ENCODE measurements at places on chromosomes 1 and 21. TPM values are rescaled to one million over a fixed set of nuclear protein-coding genes. Genes with fewer than 3 reads are reported as not detected.
A peak's percentile ranks its signal among the peaks of the same experiment; 100 is the strongest.

GRCh38 chr1:237748171-237748960 is 142.4 kb downstream of the ZP4 start:
- no peak overlapping the region for H3K4me3 ChIP-seq
- no peaks in the 10 kb centered on the region for H3K36me3 ChIP-seq
- H3K27ac ChIP-seq, result no peak overlapping the region
- no peak for DNase-seq
- H3K4me1 ChIP-seq, result peaks cover 6% of the 10 kb centered on the region

GRCh38 chr1:215423288-215423687 is 143.8 kb upstream of the KCTD3 start:
- H3K27me3 ChIP-seq, result no peaks in the 10 kb centered on the region
- H3K36me3 ChIP-seq, result no peaks in the 10 kb centered on the region
- no peaks in the 10 kb centered on the region for H3K4me1 ChIP-seq
- DNase-seq, result no peak
- H3K4me3 ChIP-seq, result no peak overlapping the region
- no peak overlapping the region for H3K27ac ChIP-seq

- no peak overlapping the region for H3K4me3 ChIP-seq
- no peak for DNase-seq
- H3K36me3 ChIP-seq, result no peaks in the 10 kb centered on the region
- H3K27ac ChIP-seq, result no peak overlapping the region
Measured at GRCh38 chr1:159847231-159847630, 15.2 kb downstream of the VSIG8 start.

The SIM2 gene
- not detected for total RNA-seq

GRCh38 chr1:17606826-17607440 is 67.4 kb downstream of the ARHGEF10L start:
- H3K27ac ChIP-seq, result peak overlapping the region; percentile 77
- no peak for DNase-seq

GRCh38 chr1:159187033-159187432 is 15.6 kb downstream of the CADM3 start:
- no peak overlapping the region for H3K4me3 ChIP-seq
- peaks cover 37% of the 10 kb centered on the region for H3K27me3 ChIP-seq
- H3K27ac ChIP-seq, result no peak overlapping the region
- H3K4me1 ChIP-seq, result peaks cover 9% of the 10 kb centered on the region
- no peak for DNase-seq

GRCh38 chr1:100147875-100148274 is 14.9 kb downstream of the TRMT13 start:
- DNase-seq, result no peak
- no peaks in the 10 kb centered on the region for H3K4me1 ChIP-seq
- H3K27ac ChIP-seq, result no peak overlapping the region
- no peaks in the 10 kb centered on the region for H3K27me3 ChIP-seq
- H3K36me3 ChIP-seq, result peaks cover 83% of the 10 kb centered on the region

The SLC30A7 gene
- 14.0 TPM for total RNA-seq

The PAPPA2 gene
- total RNA-seq, result 3.1 TPM

The IL22RA1 gene
- not detected for total RNA-seq

DNA sequence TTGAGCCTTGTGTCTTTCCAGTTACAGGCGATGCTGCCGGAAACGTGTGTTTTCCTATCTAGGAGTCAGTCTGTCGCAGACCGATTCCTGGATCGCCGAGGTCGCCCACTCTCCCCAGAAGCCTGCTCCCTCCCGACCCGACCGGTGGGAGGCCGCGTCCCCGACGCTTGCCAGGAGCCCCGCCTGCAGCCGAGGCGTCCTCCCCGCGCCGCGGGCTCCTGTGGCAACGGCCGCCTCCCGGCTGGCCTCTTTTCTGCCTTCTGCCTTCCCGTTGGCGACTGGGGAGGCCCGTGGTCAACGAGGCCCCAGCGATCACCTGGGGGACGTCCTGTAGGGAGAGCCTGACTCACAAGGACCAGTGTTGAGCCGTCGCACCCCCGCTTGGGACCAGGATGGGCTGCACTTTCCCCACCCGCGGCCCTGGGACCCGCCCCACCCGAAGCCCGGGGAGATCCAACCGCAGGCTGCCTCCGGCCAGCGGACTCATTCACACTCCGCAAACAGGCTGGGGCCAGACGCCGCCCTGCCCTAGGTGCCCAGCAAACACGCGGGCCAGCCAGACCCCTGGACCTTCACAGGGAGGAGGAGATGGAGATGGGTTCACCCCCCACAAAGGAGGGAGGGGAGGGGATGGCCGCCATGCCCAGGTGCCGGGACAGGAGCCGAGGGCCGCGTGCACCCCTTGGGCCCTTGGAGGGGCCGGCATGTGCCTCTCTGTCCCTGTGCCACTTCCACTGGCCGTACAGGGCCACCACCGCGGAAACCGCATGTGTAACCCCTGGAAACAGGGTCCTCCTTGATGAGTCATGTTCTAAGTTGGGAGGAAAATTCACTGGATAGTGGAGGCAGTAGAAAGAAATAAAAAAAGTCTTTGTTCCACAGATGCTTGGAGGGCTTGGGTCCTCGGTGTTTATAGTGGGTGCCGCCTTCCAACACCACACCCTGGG is 7.2 kb upstream of the COL6A1 start:
- H3K36me3 ChIP-seq, result no peaks in the 10 kb centered on the region
- H3K27me3 ChIP-seq, result no peaks in the 10 kb centered on the region
- H3K4me3 ChIP-seq, result peak overlapping the region; percentile 61
- peak overlapping the region; percentile 98 for H3K27ac ChIP-seq
- DNase-seq, result no peak

GRCh38 chr1:226903819-226904716 is 33.7 kb downstream of the PSEN2 start:
- H3K36me3 ChIP-seq, result peaks cover 36% of the 10 kb centered on the region
- peak overlapping the region; percentile 72 for H3K27ac ChIP-seq
- DNase-seq, result no peak
- H3K4me1 ChIP-seq, result peaks cover 18% of the 10 kb centered on the region

The TMEM81 gene
- total RNA-seq, result 2.1 TPM

The SERPINC1 gene
- not detected for total RNA-seq

The DIRAS3 gene
- total RNA-seq, result 1.7 TPM

- H3K4me1 ChIP-seq, result peaks cover 37% of the 10 kb centered on the region
- H3K36me3 ChIP-seq, result no peaks in the 10 kb centered on the region
- DNase-seq, result no peak
- peaks cover 11% of the 10 kb centered on the region for H3K27me3 ChIP-seq
- no peak overlapping the region for H3K27ac ChIP-seq
Measured at GRCh38 chr1:912740-913301, 10.9 kb upstream of the SAMD11 start.

The IFNLR1 gene
- 2.0 TPM for total RNA-seq

DNA sequence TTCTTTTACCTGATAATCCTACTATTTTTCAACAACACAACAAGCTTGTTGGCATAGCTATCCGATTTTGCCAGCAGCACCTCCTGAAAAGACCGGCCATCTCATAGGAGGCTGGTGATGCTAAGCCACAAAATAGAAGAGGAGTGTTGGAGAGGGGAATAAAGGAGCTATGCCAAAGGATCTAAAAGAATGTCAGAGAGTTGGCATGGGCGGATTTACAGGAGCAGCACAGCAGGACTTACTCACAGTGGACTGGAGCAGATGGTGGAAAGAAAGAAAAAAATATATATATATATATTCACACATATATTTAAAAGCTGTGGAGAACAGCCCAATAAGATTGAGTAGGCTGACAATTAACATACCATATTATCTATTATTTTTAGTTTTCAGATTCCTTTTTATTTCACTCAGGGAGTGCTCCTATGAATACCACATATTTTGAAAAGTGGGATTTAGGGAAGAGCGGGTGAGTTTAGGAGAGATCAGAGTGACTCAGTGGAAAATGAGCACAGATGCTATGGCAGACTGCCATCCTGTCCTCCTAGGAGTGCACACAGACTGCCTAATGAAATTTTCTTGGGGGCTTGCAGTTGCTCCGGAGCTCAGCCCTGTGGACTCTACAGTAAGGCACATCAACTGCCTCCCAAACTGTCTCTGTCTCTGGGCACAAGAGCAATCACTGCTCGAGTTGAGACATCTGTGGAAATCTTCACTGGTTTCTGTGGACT is 394.4 kb upstream of the CHRM3 start:
- H3K36me3 ChIP-seq, result no peaks in the 10 kb centered on the region
- no peaks in the 10 kb centered on the region for H3K4me1 ChIP-seq
- H3K27me3 ChIP-seq, result no peaks in the 10 kb centered on the region
- no peak overlapping the region for H3K4me3 ChIP-seq
- no peak for DNase-seq

GRCh38 chr1:47449822-47450552 is 12.1 kb downstream of the FOXD2 start:
- H3K36me3 ChIP-seq, result no peaks in the 10 kb centered on the region
- peaks cover 3% of the 10 kb centered on the region for H3K27me3 ChIP-seq
- H3K27ac ChIP-seq, result no peak overlapping the region
- peaks cover 16% of the 10 kb centered on the region for H3K4me1 ChIP-seq
- no peak overlapping the region for H3K4me3 ChIP-seq

The PCAT6 gene
- not detected for total RNA-seq

DNA sequence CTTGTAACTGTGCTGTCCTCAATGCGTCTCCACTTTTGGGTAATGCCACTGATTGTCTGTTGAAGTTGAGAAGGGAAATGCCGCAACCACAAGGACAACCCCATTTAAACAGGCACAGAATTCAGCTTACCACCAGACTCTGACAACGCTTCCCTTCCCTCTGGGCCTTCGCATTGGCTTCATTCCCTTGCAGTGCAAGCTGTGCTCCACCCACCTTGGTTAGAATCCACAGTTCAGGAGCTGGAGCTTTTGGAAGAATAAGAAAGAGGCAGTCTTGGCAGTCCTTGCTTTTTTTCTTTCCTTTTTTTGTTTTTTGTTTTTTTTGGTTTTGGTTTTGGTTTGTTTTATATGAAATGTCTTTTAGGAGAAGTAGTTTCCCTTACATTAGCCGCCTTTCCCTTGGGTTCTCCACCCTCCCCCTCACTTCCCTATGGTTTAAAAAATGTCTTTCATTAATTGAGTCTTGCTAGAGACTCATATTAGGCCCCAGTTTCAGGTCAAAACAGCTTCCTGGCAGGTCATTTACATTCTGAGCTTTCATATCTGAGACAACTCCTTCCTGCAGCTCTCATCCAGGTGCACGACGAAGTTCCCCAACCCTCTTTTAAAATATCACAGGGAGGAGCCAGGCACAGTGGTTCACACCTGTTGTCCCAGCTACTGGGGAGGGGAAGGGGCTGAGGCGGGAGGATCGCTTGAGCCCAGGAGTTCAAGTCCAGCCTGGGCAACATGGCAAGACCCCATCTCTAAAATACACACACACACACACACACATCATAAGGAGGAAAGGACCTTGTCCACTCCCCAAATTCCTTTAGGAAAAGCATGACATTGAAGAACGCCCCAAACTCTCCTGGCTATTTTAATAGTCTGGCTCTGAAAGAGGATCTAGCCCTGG is 20.7 kb upstream of the LAX1 start:
- no peaks in the 10 kb centered on the region for H3K27me3 ChIP-seq
- no peak overlapping the region for H3K4me3 ChIP-seq
- H3K4me1 ChIP-seq, result peaks cover 28% of the 10 kb centered on the region
- DNase-seq, result no peak
- peak overlapping the region; percentile 54 for H3K27ac ChIP-seq

DNA sequence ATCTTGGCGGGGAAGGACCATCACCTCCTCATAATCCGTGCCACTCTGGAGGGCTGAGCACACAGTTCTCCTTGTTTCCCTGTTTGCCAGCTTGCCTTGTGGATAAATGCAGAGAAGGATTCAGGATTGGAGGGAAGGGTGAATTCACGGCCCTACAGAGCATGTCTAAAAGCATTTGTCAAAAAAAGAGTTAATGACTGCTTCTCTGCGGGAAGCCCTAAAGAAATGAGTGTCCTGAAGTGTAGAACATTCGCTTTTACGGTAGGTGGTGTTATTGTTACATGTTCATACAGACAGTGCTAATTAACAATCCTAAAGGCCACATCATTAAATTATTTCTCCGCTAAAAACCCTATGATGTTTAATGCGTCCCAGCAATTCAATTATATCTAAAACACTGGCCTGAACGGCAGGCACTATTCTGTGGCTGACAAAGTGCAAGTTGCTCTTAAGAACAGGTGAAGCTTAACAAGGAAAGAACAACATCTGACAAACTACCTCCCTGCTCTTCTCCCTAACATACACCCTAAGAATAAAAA is 112.3 kb upstream of the NFIA start:
- H3K27me3 ChIP-seq, result no peaks in the 10 kb centered on the region
- no peaks in the 10 kb centered on the region for H3K36me3 ChIP-seq
- H3K4me3 ChIP-seq, result no peak overlapping the region

DNA sequence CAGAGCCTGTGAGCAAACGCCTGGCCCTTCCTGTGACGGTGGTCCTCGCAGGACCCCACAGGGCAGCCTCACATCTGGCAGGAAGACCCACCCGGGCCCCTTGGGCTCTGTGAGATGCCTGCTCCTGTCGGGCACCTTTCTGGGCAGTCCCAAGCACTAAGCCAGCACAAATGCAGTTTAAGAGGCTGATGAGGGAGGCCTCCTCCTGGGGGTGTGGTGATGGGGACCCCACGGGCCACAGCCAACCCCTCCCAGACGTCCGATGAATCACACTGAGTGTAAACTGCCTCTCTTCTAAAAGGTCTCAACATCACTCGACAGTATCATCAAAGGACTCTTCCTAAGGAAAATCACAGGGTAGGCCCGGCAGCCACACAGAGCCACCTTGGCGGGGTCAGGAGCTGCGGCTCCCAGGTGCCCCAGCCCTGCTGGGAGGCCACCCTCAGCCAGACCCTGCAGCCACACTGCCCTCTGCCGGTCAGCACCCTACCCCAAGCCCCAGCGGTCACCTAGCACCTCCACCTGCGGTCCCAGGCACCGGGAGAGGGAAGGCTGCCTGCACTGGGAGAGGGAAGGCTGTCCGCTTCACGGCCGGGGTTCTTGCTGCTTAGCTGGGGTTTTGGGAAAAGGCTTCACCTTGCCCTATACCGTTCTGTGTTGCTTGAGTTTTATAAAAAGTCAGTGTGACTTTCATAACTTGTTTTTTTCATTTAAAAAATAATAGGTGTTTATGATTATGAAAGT is 3.9 kb upstream of the PRKCZ start:
- H3K27me3 ChIP-seq, result peaks cover 41% of the 10 kb centered on the region
- no peak for DNase-seq
- no peak overlapping the region for H3K27ac ChIP-seq
- H3K4me1 ChIP-seq, result peaks cover 38% of the 10 kb centered on the region
- H3K36me3 ChIP-seq, result no peaks in the 10 kb centered on the region
- no peak overlapping the region for H3K4me3 ChIP-seq

The COL8A2 gene
- 26.6 TPM for total RNA-seq

- H3K4me1 ChIP-seq, result peaks cover 75% of the 10 kb centered on the region
- no peaks in the 10 kb centered on the region for H3K27me3 ChIP-seq
- peaks cover 30% of the 10 kb centered on the region for H3K36me3 ChIP-seq
- no peak overlapping the region for H3K4me3 ChIP-seq
- H3K27ac ChIP-seq, result peak overlapping the region; percentile 65
- DNase-seq, result peak; percentile 96
Measured at GRCh38 chr1:155012026-155012546, 9.5 kb downstream of the ZBTB7B start.

The AMY2A gene
- total RNA-seq, result not detected
